ENCODE measurements at places on chromosomes 12 and 14. TPM values are rescaled to one million over a fixed set of nuclear protein-coding genes. Genes with fewer than 3 reads are reported as not detected.
A peak's percentile ranks its signal among the peaks of the same experiment; 100 is the strongest.

DNA sequence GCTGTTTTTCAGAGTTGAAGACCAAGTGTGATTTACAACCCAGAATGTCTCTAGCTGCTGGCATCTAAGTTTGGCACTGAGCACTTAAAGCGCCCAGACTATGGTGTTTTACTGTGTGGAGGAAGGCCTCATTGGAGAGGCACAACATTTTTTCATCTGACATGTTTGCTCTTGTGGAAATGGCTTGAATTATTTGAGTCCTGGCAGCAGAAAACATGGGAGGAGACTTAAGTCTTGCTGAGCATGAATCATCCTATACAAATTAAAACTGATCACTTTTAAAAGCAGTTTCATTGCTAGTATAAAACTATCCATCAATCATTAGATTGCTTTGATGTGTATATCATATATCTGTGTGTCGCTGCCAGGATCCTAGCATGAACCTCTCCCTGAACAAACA, 85.9 kb upstream of the REP15 start:
- H3K36me3 ChIP-seq = no peaks in the 10 kb centered on the region
- DNase-seq = no peak
- H3K4me1 ChIP-seq = peaks cover 48% of the 10 kb centered on the region
- no peak overlapping the region for H3K4me3 ChIP-seq
- peak overlapping the region; percentile 46 for H3K27ac ChIP-seq

- H3K4me3 ChIP-seq = no peak overlapping the region
- DNase-seq = no peak
- peaks cover 14% of the 10 kb centered on the region for H3K36me3 ChIP-seq
- peaks cover 32% of the 10 kb centered on the region for H3K4me1 ChIP-seq
- no peaks in the 10 kb centered on the region for H3K27me3 ChIP-seq
Observed at GRCh38 chr12:123599310-123599709, 2.6 kb upstream of the DDX55 start.

DPY19L2 gene
- 6.7 TPM for total RNA-seq

ACSM4 gene
- total RNA-seq = not detected

GRCh38 chr14:30240018-30240417, 312.4 kb upstream of the PRKD1 start:
- H3K27ac ChIP-seq = no peak overlapping the region
- DNase-seq = no peak
- peaks cover 13% of the 10 kb centered on the region for H3K27me3 ChIP-seq
- H3K36me3 ChIP-seq = no peaks in the 10 kb centered on the region
- no peaks in the 10 kb centered on the region for H3K4me1 ChIP-seq

- peaks cover 13% of the 10 kb centered on the region for H3K4me1 ChIP-seq
- H3K27me3 ChIP-seq = no peaks in the 10 kb centered on the region
- no peak for DNase-seq
- H3K36me3 ChIP-seq = no peaks in the 10 kb centered on the region
- no peak overlapping the region for H3K27ac ChIP-seq
Observed at GRCh38 chr12:41979574-41979973, 165.1 kb downstream of the GXYLT1 start.

DNA sequence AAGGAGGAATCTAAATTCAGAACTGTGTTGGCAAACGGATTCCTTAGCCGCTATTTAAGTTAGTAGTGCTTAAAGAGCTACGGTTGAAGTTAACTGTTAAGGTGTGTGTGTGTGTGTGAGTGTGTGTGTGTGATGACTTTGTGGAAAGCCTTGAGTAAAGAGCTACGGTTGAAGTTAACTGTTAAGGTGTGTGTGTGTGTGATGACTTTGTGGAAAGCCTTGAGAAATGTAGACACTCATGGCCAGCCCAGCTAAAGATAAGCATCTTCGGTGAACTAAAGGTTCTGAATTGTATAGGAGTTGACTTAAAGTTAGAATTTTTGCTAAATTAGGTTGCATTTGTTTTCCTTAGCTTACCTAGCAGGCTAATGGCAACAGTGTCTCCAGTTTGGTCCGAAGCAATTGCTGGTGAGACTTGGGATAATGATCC, 1.4 kb downstream of the KTN1 start:
- peaks cover 32% of the 10 kb centered on the region for H3K4me1 ChIP-seq
- H3K36me3 ChIP-seq = no peaks in the 10 kb centered on the region
- H3K4me3 ChIP-seq = peak overlapping the region; percentile 87
- H3K27ac ChIP-seq = peak overlapping the region; percentile 89
- no peak for DNase-seq
- H3K27me3 ChIP-seq = no peaks in the 10 kb centered on the region

SLCO1B3 gene
- not detected for total RNA-seq

DNA sequence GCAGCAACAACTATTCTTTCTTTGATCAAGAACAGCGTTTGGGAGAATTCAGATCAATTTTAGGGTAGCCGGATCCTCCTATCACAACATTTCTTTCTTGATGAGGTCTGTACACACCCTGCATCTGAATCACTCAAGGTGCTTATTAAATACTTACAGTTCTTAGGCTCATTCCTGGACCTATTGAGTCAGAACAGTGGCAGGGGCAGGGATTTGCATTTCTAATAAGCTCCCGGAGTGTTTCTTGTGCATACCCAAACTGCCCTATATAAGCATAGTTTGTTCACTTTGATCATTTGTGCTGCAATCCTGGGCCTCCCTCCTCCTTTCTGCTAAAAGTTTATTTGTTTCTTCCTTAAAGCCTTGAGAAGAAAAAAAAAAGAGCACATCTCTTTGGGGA, 80.5 kb upstream of the RPH3A start:
- DNase-seq = no peak
- H3K36me3 ChIP-seq = no peaks in the 10 kb centered on the region
- peaks cover 1% of the 10 kb centered on the region for H3K27me3 ChIP-seq
- H3K4me3 ChIP-seq = no peak overlapping the region
- no peak overlapping the region for H3K27ac ChIP-seq

GRCh38 chr14:88013750-88014349, 8.9 kb downstream of the GPR65 start:
- H3K4me1 ChIP-seq = no peaks in the 10 kb centered on the region
- no peaks in the 10 kb centered on the region for H3K36me3 ChIP-seq
- H3K27me3 ChIP-seq = peaks cover 11% of the 10 kb centered on the region
- no peak overlapping the region for H3K27ac ChIP-seq

CELA1 gene
- total RNA-seq = not detected

PPM1H gene
- 55.9 TPM for total RNA-seq

DNA sequence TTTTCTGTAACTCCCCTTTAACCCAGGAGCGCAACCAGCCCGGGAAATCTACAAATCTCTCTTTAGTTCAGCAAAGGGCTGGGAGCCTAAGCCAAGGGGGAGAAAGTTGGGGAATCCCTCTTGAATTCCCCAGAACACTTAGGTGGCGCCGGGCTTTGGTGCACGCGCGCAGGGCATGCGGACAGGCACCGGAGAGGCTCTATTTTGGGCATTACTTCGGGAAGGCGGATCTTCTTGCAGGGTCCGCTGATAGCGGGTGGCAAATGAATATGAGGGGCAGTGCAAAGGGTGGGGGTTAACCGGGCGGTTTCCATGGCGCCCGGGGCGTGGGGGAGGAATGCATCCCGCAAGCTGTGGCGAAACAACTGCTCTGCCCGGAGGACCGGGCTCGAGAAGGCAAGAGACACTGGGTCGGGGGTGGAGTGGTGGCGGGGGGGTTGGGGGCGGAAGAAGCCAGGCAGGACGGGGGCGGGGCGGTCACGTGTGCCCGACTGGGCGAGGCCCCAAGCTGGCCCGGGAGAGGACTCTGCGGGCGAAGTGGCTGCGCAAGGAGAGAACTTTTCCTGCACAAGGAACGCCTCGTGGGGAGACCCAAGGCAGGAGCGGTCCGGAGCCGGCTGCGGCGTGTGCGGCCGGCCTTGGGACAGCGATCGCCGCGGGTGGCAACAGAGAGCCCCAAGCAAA, at the start of gene FLVCR2:
Gene FLVCR2 (plus strand): TSS at position 519 of the 684 bp plus-strand sequence. CDS start 353 bp downstream, outside the sequence.
- peak within 1 kb of the TSS; percentile 76 for H3K4me3 ChIP-seq
- H3K27ac ChIP-seq = peak within 1 kb of the TSS; percentile 73
- H3K27me3 ChIP-seq = peaks cover 19% of the 10 kb centered on the region
- peaks cover 22% of the 10 kb centered on the region for H3K4me1 ChIP-seq
- no peak for DNase-seq
- H3K36me3 ChIP-seq = peaks cover 2% of the 10 kb centered on the region

- peak overlapping the region; percentile 97 for H3K27ac ChIP-seq
- H3K27me3 ChIP-seq = no peaks in the 10 kb centered on the region
- DNase-seq = no peak
- H3K4me3 ChIP-seq = no peak overlapping the region
Observed at GRCh38 chr14:95483309-95484165, 32.9 kb downstream of the SYNE3 start.

GRCh38 chr12:89461649-89462612, 62.7 kb downstream of the GALNT4 start:
- no peak overlapping the region for H3K27ac ChIP-seq
- peaks cover 19% of the 10 kb centered on the region for H3K4me1 ChIP-seq
- DNase-seq = no peak

PPP1R3E gene
- total RNA-seq = 20.7 TPM

DNA sequence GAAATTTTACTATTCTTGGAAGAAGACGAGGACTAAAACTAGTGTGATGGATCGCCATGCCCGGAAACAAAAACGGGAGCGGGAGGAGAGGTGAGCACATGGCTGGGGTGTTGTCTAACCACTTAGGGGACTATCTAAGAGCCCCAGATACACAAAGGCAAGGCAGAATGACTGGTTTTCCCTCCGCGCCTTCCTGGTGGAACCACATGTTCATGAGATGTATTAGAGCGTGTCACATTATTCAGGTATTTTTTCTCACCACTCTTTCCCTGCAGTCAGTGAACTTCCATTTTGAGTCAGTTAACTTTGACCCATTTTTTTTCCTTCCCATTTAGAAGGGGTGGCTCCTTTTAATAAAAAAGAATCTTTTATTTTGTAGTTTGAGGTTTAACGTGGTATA, 68.8 kb upstream of the TRAF3 start:
- DNase-seq = no peak
- no peaks in the 10 kb centered on the region for H3K27me3 ChIP-seq
- peaks cover 9% of the 10 kb centered on the region for H3K4me1 ChIP-seq
- peaks cover 10% of the 10 kb centered on the region for H3K36me3 ChIP-seq
- H3K27ac ChIP-seq = no peak overlapping the region

TBX3 gene
- 2.5 TPM for total RNA-seq

GARIN6 gene
- not detected for total RNA-seq

IAPP gene
- not detected for total RNA-seq

DLK1 gene
- not detected for total RNA-seq

GRCh38 chr12:106601496-106601895, 18.7 kb downstream of the RFX4 start:
- H3K4me3 ChIP-seq = no peak overlapping the region
- no peaks in the 10 kb centered on the region for H3K36me3 ChIP-seq
- no peaks in the 10 kb centered on the region for H3K4me1 ChIP-seq
- DNase-seq = no peak
- no peak overlapping the region for H3K27ac ChIP-seq

- H3K36me3 ChIP-seq = no peaks in the 10 kb centered on the region
- H3K27me3 ChIP-seq = peaks cover 8% of the 10 kb centered on the region
- no peak for DNase-seq
- H3K4me1 ChIP-seq = no peaks in the 10 kb centered on the region
- no peak overlapping the region for H3K4me3 ChIP-seq
- H3K27ac ChIP-seq = no peak overlapping the region
Observed at GRCh38 chr14:21924479-21924878, 250.9 kb upstream of the OR4E1 start.

- DNase-seq = no peak
- H3K27me3 ChIP-seq = no peaks in the 10 kb centered on the region
- peak overlapping the region; percentile 74 for H3K4me3 ChIP-seq
- H3K36me3 ChIP-seq = peaks cover 10% of the 10 kb centered on the region
Observed at GRCh38 chr12:56188131-56188777, 1.0 kb downstream of the SMARCC2 start.

- H3K27me3 ChIP-seq = no peaks in the 10 kb centered on the region
- no peaks in the 10 kb centered on the region for H3K36me3 ChIP-seq
- no peaks in the 10 kb centered on the region for H3K4me1 ChIP-seq
- no peak overlapping the region for H3K4me3 ChIP-seq
Observed at GRCh38 chr12:128476266-128476665, 209.3 kb downstream of the TMEM132C start.

DNA sequence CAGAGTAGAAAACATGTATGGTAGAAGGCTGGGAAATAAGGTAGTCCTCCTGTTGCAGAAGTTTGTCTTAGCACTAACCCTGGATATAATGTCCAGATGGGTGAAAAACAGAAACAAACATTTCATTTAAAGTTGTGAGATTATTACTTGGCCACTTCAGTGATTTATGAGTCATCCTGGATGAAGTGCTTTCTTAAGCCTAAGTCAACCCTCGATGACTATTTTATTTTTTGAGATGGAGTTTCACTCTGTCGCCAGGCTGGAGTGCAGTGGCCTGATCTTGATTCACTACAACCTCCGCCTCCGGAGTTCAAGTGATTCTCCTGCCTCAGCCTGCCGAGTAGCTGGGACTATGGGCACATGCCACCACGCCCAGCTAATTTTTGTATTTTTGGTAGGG, 10.2 kb downstream of the DLST start:
- DNase-seq = no peak
- peaks cover 43% of the 10 kb centered on the region for H3K36me3 ChIP-seq
- no peak overlapping the region for H3K4me3 ChIP-seq
- H3K27me3 ChIP-seq = no peaks in the 10 kb centered on the region
- H3K4me1 ChIP-seq = peaks cover 16% of the 10 kb centered on the region

CLECL1 gene
- total RNA-seq = not detected
